ENCODE measurements at places on chromosomes 2 and 18. TPM values are rescaled to one million over a fixed set of nuclear protein-coding genes. Genes with fewer than 3 reads are reported as not detected.

DNA sequence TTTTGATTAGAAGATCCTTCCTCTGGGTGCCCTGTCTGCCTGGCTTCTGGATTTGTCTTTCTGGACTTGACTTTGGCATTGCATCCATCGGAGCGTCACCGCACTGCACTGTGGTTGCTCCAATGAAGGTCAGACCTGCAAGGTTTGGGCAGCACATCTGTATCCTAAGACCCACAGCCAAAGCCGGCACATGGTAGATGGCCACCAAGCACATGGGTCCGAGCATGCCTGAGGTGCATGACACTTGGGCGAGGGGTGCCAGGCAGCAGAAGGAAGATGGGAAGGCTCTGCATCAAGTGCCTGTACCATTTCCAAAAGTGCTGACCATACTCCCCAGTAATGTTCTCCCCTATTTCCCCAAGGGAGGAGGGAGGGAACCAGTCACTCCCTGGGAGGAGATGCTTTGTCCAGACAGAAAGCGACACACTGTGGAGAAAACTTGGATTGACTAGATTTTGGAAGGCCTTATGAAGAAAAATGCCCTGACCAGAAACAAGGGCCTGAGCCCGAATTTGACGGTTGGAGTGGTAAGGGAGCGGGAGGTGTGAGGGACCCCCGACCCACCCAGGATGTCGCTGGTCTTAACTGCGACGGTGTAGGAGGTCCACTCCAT, 149.9 kb downstream of the LOXHD1 start:
- H3K4me3 ChIP-seq = no peak overlapping the region
- no peaks in the 10 kb centered on the region for H3K36me3 ChIP-seq
- DNase-seq = no peak
- no peak overlapping the region for H3K27ac ChIP-seq
- no peaks in the 10 kb centered on the region for H3K4me1 ChIP-seq
- H3K27me3 ChIP-seq = no peaks in the 10 kb centered on the region

DNA sequence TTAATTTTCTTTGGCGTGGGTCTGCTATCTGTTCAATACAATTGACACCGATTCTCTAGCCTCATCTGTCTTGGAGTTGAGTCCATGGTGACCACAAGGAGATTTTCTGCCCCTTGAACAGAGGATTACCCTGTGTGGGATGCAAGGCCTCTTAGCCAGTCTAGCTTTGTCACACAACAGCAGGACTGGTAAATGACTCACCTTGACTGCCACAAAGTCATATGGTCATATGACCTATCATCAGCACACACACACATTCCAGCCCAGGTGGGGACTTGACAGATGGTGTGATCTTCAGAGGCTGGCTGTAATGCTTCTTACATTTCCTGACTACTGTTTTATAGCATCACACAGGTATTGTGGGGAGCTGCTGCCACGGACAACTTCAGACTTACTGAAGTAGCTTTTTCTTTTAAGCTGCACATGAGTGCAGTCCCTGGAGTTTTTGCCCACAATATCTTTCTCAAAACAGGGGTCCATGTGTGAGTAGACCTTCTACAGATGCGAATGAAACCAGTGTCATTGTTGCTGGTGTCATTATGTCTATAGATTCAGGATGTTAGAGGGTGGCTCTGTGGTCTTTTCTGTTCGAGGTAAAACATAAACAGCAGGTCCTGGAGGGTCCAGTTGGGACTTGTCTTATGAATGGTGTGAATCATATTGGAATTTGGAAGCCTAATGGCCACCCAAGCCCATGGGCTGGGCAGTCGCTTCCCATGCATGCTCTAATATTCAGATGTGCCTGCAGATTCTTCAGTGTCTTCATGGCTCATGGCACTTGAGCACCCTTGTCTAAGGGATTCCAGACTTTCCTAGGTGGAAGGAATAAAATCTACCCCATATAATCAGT, 18.6 kb upstream of the ACOXL start:
- H3K4me3 ChIP-seq = no peak overlapping the region
- peak; percentile 12 for DNase-seq
- H3K27ac ChIP-seq = no peak overlapping the region
- H3K36me3 ChIP-seq = no peaks in the 10 kb centered on the region
- H3K4me1 ChIP-seq = no peaks in the 10 kb centered on the region

DNA sequence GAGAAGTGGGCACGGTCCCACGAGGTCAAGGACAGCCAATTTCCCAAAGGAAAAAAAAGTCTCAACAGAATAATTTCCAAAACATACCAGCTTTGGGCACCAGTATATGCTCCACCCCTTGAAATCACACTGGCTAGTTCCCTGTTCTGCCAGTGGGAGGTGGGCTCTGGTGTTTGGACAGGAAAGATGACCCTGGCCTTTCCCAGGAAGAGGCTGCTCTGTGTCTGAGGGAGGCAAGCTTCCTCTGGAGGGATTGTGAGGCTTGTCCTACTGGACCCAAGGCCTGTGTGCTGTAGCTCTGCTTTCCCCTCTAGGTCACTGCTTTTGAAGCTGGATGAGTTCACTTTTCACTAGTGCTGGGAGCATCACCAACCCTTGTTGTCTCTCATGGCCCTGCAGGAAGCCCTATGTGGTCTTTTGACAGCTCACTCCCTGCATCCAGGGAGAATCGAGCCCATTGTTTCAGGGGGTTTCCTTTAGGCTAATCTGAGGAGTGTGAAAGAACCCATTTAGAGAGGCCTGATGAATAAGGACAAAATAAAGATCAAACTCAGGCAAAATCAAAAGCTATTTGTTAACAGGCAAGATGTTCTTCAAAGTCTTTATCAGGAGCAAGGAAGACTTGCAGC, 36.3 kb downstream of the CXCR4 start:
- no peak overlapping the region for H3K4me3 ChIP-seq
- H3K4me1 ChIP-seq = no peaks in the 10 kb centered on the region
- H3K27ac ChIP-seq = no peak overlapping the region

Gene RAD51AP2
- total RNA-seq = not detected

Gene AQP12B
- not detected for total RNA-seq
